Thoracic aorta (tissue), 2 donors: ENCODE measurements at places on chromosomes 7 and 10.

GRCh38 chr7:50837965-50838364, 55.3 kb upstream of the GRB10 start:
- DNase-seq, result no peak

DNA sequence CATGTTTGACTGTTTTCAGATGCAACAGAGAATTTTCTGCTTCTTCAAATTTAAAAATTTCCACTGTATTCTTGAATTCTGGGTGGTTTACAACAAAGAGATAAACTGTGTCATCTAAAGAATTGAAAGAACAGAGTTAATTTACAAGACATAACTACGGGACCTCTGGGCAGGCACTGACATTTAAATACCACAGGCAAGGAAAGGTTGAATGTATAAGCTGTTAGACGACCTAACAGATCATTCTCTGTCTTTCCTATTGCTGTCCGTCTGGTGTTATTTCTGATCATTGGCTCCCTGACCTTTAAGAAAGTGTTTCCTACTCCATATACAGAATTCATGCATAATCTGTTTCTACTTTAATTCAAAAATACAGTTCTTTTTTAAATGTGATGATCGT, 15.5 kb upstream of the PON3 start:
- no peak for DNase-seq

DNA sequence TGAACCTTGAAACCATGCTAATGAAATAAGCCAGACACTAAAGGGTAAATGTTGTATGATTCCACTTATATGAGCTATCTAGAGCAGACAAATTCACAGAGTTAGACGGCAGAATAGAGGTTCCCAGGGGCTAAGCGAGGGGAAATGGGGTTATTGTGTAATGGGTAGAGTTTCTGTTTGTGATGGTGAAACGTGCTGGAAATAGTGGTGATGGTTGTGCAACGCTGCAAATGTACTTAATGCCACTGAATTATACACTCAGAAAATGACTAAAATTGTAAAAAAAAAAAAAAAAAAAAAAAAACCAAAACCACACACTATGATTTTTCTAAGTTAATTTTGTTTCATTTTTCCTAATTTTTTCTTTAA, 30.0 kb downstream of the SFXN4 start:
- no peak for DNase-seq

GRCh38 chr10:64484811-64485330, 963.7 kb downstream of the REEP3 start:
- DNase-seq, result no peak

DNA sequence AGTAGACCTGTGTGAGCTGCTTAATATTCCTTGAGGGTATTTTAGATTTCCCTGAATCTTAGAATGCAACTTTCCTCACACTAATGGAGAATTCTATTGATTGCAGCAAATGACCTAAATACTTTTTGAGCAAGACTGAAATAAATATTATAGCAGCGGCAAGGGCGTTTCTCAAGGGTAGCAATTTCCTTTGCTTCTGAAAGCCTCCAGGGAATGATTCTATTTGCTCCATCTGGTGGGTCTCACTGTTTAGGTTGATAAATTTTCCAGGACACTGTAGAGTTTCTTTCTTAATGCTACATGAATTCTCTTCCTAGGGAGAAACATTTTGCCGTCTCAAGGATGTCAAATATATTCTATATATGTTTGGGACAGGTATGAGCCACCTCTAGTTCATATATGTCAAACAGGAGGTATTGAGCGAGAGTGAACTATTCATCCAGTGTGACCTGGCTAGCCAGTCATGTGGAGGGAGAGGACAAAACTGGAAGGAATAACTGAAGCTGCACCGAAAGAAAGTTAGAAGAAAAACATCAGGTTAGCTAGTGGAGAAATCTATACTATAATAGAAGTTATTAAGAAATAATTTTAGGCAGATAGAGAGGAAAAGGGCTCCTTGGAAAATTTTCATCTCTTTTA, 57.9 kb upstream of the FZD8 start:
- DNase-seq, result no peak

DNA sequence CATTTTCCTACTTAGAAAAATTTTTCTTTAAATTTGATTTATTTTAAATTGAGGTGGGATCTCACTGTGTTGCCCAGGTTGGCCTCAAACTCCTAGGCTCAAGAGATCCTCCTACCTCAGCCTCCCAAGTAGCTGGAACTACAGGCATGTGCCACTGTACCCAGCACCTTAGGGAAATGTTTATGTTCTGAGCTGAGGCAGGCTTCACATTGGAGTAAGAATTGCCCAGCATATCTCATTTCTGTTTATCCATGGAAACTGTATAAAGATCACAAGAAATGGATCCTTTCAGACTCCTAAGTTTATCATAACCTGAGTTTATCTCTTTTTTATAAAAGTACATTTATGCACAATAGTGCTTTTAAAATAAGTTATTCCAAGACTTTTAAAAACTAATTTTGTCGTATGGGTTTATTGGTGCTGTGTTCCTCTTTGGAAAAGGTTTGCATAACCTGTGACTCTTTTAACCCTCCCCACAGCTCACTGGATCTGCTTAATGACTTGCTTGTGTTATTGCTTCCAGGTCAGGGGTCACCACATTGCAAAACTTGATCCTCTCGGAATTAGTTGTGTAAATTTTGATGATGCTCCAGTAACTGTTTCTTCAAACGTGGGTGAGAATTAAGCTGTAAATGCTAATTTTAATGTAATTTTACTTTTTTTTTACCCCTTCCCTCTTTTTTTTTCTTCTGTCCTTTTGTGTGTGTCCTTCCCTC, 40.7 kb downstream of the OGDH start:
- no peak for DNase-seq

- no peak for DNase-seq
Measured at GRCh38 chr7:155122831-155123230, 52.7 kb downstream of the HTR5A start.

DNA sequence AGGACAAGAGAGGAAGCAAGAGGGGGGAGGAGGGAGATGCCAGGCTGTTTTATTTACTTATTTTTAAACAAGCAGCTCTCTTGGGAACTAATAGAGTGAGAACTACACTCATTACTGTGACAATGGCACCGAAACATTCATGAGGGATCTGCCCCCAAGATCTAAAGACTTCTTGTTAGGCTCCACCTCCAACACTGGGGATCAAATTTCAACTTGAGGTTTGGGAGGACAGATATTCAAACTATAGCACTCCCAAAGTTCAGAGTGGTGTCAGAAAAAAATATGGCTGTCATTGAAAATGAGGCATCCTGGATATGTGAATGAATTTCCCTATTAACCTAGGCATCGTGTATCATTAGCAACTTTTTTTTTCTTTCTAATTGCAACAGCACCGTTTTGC, 145.5 kb downstream of the ABCA13 start:
- no peak for DNase-seq

DNA sequence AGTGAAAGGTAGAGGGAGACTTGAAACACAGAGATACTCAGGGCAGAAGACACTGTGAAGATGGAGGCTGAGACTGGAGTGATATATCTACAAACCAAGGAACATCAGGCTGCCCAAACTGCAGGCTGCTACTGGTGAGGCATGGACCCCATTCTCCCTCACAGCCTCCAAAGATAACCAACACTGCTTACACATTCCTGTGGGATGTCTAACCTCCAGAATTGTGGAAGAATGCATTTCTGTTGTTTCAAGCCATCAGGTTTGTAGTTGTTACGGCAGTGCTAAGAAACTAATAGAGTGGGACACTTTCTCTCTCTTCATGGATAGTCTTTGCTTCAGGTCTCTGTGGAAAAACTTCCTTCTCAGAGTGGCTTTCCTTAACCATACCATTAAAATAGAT, 182.6 kb upstream of the TMEM106B start:
- no peak for DNase-seq

GRCh38 chr7:741850-742249, 14.8 kb upstream of the PRKAR1B start:
- no peak for DNase-seq

DNA sequence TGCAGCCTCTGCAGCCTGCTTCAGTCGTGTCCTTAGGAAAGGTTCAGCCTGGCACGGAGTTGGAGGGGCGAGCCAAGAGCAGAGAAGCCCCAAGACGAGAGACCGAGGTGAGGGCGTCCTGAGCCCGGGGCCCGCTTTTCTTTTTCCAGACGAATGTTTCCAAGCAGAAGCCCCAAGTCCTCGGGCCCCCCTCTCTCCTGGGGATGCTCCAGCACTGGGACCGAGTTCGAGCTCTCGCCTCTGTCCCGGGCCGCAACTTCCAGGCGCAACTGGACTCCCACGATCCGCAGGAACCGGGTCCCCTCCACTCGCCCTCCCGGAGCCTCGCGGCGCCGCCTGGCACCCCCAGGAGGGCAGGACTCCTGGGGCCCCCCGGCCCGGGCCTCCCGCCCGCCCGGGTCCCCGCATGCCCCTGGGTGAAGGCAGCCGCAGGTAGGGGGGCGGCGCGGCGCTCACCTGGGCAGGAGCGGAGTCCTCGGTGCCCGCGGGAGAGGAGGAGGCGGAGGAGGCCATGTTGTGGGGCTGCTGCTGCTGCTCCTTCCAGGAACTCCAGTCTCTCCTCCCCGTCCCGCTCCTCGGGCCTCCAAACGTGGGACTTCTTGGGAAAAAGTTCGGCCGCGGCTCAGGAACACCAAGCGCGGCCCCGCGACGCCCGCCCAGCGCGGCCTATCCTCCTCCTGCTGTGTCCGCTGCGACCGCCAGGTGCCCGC, 45.3 kb upstream of the CDK1 start:
- no peak for DNase-seq

DNA sequence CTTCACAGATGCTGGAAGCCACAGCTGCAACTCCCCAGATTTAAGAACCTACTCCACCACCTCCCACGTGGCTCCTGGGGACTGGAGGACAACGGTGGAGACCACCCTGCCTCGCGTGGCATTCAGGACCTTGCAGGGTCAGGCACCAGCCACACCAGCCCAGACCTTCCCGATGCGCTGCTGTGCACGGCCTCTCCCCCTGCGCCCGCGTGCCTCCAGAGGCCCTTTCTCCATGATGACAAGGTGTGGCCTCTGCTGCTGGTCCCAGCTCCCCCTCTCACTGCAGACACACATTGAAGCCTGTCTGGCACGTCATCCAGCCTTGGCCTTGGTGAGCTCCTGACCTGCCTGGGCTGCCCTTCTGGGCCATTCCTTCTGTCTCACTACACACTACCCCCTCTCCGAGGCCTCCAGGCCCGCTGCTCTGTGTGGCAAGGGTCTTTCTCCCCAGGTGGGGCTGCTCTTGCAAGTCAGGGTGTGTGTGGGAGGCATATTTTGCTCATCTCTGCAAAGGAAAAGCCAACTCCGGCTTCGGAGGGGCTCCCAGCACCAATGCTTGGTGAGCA, 254.8 kb downstream of the MAD1L1 start:
- DNase-seq, result no peak

- DNase-seq, result no peak
Measured at GRCh38 chr7:24800667-24801066, 43.4 kb upstream of the GSDME start.

DNA sequence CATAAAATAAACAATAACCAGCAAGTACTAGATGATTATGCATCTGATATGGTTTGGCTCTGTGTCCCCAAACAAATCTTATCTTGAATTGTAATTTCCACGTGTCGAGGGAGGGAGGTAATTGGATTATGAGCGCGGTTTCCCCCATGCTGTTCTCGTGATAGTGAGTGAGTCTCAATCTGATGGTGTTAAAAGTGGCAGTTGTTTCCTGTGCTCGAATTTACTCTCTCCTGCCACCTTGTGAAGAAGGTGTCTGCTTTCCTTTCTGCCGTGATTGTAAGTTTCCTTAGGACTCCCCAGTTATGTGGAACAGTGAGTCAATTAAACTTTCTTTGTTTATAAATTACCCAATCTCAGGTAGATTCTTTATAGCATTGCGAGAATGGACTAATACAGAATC, 15.1 kb downstream of the CNTNAP2 start:
- DNase-seq, result no peak

- no peak for DNase-seq
Measured at GRCh38 chr10:116811691-116812090, 37.6 kb upstream of the ENO4 start.

- no peak for DNase-seq
Measured at GRCh38 chr7:107661081-107661864, 645 bp downstream of the SLC26A4 start.

DNA sequence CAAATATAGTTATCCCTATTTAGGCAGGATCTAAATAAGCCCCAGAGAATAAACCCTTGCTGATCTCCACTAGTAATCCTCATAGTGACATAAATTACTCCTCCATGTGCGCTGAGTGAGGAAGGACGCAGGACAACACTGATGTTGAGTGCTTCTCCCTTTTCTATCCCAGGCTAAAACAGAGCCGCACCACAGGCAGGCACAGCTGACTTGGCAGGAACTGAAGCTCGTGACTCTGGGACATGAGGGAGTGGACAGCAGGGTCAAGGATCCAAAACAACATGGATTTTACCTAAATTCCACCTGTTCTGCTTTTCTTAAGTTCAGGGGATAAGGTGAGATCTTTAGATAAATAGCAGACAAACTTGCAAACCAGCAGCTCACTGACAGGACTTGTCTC, 46.0 kb downstream of the VOPP1 start:
- no peak for DNase-seq

DNA sequence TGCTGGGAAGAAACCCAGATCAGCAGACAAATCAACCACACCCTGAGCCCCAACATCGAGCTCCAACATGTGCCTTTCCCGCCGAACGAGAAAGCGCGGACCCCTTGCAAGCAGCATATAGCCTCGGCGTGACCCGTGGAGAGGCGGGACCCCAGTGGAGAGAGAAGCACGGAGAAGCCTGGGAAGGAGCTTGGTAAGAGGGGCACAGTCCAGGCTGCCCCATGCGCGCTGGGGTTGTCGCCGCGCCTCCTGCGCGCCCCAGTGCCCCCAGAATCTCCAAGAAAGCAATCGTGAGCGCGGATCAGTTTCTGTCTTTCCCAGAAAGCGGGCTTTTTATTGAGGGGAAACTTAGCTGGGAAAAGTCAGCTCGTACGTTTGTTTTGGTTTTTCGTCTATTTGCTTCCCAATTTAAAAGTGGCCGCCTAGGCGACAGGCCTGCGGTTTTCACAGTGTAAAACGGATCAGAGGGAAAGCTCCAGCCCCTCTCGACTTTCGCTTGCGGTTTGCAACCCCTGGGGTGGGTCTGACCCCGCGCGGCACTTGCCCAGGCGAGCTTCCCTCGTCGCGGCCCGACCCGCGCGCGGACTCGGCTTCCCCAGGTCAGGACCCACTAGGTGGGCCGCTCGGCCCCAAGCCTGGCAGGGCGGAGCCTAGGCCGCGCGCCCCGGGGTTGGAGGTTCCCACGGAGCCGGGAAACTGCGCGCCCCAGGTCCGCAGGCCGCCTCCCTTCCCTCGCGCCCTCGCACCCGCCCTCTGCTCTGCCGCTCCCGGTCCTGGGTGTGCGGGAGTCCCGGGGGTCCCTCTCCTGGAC, 31.1 kb downstream of the SKIDA1 start:
- no peak for DNase-seq
